ENCODE measurements at places on chromosomes 3 and 15.
A peak's percentile ranks its signal among the peaks of the same experiment; 100 is the strongest.

GRCh38 chr3:30273304-30274072 is 332.9 kb upstream of the TGFBR2 start:
- DNase-seq = no peak

DNA sequence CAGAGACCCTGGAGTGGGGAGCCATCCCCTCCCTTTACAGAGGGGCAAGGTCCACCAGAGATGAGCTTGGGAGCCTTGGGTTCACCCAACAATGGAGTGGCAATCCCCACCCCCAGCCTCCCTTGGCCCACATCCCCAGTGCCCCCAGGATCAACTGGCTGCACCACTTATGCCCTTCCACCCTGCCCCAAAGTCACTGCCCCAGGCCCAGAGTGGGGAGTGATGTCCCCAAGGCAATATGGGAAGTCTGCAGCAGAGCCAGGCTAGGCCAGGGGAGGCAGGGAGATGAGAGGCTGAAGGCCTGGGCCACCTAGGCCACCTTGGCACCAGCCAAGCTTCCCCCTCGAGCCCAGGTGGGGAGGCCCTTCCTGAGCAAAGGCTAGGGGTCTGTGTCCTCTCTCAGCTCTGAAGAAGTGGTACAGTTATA is 145.5 kb downstream of the SMAD6 start:
- peak; percentile 37 for DNase-seq

GRCh38 chr3:31831591-31831990 is 149.5 kb downstream of the OSBPL10 start:
- no peak for DNase-seq

DNA sequence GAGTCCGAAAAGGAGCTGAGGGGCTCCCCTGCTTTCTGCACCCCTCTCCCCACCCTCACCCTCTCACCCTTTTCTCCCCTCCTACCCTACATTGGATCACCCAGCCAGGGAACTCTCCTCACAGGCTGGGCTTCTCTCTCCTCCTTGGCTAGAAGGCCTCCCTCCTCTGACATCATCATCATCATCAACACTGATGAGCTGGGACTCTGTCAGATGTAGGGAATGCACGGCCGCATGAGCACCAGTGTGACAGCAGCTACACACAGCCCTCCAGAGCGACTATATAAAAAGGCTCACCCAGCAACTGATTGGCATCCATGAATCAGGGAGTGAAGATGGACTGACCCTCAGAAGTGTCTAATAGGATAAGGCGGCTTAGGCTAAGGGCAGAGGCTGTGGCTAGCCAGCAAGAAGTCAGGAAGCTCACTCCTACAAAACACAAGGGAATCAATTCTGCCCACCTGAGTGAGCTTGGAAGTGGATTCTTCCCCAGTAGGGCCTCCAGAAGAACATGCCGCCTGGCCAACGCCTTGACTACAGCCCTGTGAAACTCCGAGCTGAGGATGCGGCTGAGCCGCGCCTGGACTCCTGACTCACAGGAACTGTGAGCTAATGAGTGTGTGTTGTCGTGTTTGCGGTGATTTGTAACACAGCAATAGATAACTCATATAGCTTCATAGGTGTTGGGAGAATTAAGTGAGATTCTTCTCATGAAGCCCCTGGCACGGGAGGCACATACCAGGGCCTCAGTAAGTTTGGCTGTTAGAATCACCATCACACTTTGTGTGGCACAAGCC is 147.6 kb downstream of the FAM43A start:
- no peak for DNase-seq

GRCh38 chr3:172148241-172148640 is 108.9 kb downstream of the FNDC3B start:
- no peak for DNase-seq

GRCh38 chr3:192772240-192772894 is 45.0 kb upstream of the FGF12 start:
- no peak for DNase-seq

- DNase-seq = no peak
Observed at GRCh38 chr3:89806166-89806565, 698.7 kb downstream of the EPHA3 start.

DNA sequence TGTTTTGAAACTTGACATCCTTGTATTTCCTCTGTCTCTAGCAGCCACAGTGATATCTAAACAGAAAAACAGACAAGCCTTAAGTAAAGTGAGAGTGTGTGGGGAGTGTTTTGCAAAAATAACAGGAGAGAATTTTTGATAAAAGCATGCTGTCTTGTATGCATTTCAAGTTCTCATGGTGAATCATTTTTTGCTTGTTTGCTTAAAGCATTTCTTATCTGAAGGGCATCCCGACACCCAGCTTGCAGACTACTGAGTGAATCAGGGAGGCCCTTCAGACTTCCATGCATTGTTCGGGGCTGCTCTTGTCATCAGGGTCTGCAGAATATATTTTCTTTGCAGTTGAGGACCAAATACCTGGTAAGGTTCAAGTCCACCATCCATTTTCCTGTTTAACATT is 8.5 kb downstream of the CGNL1 start:
- no peak for DNase-seq

GRCh38 chr3:43185274-43185982 is 79.5 kb upstream of the POMGNT2 start:
- no peak for DNase-seq

DNA sequence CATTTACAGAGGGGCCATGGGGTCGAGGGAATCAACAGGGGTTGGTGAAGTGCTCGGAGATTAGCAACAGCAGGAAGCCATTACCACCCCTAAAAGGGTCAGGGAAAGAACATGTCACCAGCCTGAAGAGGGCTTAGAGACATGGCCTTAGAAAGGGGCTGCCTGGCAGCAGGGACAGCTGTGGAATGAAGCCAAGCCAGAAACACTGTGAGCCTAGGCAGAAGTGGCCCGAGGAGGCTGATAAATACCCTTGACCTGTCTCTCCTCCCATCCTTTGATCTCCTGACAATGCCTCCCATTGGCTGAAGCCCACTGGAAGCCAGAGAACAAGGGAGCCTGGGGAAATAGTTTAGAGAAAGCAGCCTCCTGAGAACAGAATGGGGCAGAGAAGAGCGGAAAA is 31.4 kb downstream of the GPD1L start:
- DNase-seq = no peak

GRCh38 chr15:88029696-88030095 is 226.8 kb downstream of the NTRK3 start:
- no peak for DNase-seq

DNA sequence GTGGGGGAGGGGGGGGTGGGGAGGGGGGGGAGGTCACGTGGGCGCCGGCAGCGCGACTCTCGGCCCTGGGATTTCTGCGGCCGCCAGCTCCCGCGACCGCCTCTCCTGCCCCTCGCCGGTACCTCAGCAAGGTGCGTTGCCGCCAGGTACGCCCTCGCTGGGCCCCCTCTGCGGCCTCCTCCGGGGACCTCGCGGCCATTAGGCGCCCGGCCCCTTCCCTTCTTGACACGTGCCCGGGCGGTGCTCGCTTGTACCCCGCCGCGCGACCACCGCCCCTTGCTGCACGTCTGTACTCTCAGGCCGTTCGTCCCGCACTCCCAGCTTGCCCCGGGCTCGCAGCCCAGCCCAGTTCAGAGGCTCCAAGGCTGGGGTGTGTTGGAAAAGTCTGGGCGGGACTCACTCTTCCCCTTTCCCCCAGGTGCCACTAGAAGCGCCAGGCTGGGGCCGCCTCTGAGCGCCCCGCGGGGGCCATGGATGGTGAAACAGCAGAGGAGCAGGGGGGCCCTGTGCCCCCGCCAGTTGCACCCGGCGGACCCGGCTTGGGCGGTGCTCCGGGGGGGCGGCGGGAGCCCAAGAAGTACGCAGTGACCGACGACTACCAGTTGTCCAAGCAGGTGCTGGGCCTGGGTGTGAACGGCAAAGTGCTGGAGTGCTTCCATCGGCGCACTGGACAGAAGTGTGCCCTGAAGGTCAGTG is at the start of gene MAPKAPK3:
Gene MAPKAPK3, plus strand, starts transcription at position 56 of the 696 bp plus-strand sequence. Its CDS starts 415 bp downstream, at position 471.
- no peak for DNase-seq

DNA sequence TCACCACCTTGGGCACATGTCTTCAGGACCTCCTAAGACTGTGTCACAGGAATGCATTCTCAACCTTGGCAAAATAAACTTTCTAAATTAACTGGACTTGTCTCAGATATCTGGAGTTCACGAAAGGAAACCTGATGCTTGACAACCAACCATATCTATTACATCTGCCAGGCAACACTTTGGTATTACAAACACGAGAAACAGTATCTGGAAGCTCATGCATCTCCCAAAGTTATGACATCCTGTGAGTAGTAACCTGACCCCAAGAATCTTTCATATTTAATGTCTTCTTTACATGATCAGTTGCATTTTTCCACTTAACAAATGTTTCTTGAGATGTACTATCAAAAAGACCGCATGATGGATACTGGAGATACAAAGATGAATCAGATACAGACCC is 465.3 kb upstream of the AGTR1 start:
- DNase-seq = no peak

- DNase-seq = no peak
Observed at GRCh38 chr3:32835961-32836360, 18.2 kb downstream of the TRIM71 start.

GRCh38 chr3:40878464-40878905 is 320.8 kb upstream of the CTNNB1 start:
- DNase-seq = no peak

- DNase-seq = no peak
Observed at GRCh38 chr15:57025264-57025926, 107.0 kb downstream of the TCF12 start.

- peak; percentile 64 for DNase-seq
Observed at GRCh38 chr3:130345487-130346079, at the start of gene COL6A5. TSS of gene COL6A5 (plus strand) at chr3:130345672. CDS start at chr3:130373639, 27,967 bp downstream.

GRCh38 chr3:133871368-133872090 is 24.2 kb downstream of the RAB6B start:
- DNase-seq = no peak

- DNase-seq = no peak
Observed at GRCh38 chr3:171838218-171838720, 4.9 kb upstream of the TMEM212 start.

DNA sequence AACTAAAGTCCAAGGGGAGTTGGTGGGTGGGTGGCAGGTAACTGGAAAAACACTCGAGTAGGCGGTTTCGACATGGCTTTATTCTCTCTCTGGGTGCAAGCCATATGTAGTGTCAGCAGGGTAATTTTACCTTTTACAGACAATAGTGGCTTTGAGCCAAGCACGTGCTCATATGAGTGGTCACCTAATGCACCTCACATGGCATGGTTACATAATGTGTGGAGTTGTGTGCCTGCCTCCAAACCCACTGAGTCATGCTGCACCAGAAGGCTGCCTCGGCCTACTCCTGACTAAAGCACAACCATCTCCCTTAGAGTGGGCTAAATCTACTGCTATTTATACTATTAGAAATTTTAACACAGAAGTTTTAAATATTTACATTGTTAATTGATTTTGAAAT is 16.5 kb downstream of the CCRL2 start:
- DNase-seq = no peak

DNA sequence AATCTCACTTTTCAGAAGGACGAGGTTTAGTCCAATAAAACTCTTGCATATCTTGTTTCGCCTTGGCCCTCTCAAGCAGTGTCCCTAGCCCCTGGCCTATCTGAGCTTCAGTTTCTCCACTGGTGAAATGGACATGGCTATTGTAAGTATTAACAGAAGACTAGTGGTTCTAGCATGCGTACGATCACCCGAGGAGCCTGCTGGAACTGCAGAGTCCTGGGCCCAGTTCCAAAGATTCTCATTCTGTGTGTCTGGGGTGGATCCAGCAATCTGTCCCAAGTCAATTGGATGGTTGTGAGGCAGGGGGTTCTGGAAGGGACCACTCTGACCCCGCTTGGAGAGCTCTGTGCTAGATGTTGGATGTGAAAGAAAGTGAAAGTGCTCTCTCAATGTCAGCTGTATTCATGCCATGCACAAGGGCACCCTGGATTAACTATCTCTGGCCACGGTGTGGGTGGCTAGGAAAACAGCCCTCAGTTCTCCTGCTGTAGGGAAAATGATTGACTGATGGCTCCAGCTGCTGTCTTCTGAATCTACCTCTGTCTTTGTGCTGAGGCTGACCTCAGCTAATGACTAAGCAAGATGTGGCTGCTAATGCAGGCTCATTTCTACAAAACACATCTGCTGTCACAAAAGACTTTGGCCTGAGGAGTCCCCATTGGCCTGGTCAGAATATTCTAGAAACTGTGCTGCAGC is 1.9 kb upstream of the PLA1A start:
- DNase-seq = no peak

- no peak for DNase-seq
Observed at GRCh38 chr3:41041462-41041861, 157.8 kb upstream of the CTNNB1 start.

GRCh38 chr3:21528291-21528995 is 222.6 kb downstream of the ZNF385D start:
- no peak for DNase-seq

GRCh38 chr3:14872706-14873105 is 53.9 kb downstream of the FGD5 start:
- DNase-seq = no peak

DNA sequence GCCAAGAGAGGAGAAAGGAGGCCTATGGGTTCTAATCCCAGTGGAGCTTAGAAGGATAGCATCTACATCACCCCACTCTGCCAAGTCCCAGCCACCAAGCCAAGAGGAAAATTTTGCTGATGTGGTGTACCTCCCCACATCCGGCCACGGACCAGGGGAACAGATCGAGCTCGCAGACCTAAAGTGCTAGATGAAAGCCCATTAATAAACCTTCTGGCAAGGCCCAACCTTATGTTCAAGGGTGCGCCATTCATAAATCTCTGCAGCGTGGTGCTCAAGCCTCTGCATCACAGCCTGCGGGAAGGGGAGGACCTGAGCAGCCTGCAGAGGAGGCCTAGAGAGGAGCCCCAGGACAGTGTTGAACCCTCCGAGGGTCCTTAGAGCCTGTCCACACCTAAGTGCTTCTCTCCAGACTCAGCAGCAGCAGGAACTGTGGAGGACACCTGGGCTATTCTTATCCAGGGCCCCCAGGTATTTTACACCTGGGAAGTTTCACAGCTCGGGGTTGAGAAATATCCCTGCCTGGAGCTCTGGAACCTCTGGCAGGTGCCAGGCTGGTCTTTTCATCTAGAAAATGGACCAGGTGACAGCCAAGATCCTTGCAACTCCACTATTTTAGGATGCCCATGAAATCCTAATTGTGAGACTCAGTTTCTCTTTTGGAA is 68.0 kb downstream of the MRPL46 start:
- no peak for DNase-seq

- no peak for DNase-seq
Observed at GRCh38 chr3:55167586-55168317, 239.9 kb upstream of the LRTM1 start.

- DNase-seq = no peak
Observed at GRCh38 chr3:106678657-106679390, 698.4 kb upstream of the CCDC54 start.

- DNase-seq = no peak
Observed at GRCh38 chr3:133851266-133851906, 44.3 kb downstream of the RAB6B start.

GRCh38 chr3:134839422-134839821 is 44.4 kb downstream of the EPHB1 start:
- no peak for DNase-seq

- DNase-seq = no peak
Observed at GRCh38 chr3:48463703-48464102, 17.2 kb downstream of the ATRIP start.

DNA sequence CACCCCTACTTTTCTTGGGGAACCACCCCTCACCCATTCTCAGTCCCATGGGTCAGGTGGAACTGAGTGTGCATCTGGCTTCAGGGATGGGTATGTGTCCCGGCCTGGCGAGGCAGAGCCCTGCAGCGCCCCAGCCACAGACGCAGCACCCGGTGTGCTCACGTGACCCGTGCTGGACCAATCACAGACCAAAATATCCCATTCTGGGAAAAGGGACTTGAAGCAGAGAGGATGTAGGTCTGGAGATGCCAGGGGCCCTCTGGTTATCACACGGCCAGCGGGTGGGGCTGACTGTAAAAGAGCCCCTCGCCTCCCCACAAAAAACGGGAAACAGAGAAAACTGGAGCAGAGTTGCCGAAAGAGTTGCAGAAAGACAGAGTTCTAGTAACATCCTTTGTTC is 138.0 kb upstream of the RAD18 start:
- peak; percentile 67 for DNase-seq

Data from ecto neural progenitor cell (in vitro differentiated cells).